Activated T-helper 17 cell treated with anti-CD3 and anti-CD28 coated beads, Interleukin-2, amount 50 U/mL, for 72 hours (primary cell): ENCODE measurements at places on chromosomes 6 and 20. TPM values are rescaled to one million over a fixed set of nuclear protein-coding genes. Genes with fewer than 3 reads are reported as not detected.

GRCh38 chr20:40160097-40160550 is 528.9 kb downstream of the MAFB start:
- no peaks in the 10 kb centered on the region for H3K27me3 ChIP-seq
- no peaks in the 10 kb centered on the region for H3K4me1 ChIP-seq
- H3K36me3 ChIP-seq, result no peaks in the 10 kb centered on the region
- no peak overlapping the region for H3K4me3 ChIP-seq
- no peak for ATAC-seq

DNA sequence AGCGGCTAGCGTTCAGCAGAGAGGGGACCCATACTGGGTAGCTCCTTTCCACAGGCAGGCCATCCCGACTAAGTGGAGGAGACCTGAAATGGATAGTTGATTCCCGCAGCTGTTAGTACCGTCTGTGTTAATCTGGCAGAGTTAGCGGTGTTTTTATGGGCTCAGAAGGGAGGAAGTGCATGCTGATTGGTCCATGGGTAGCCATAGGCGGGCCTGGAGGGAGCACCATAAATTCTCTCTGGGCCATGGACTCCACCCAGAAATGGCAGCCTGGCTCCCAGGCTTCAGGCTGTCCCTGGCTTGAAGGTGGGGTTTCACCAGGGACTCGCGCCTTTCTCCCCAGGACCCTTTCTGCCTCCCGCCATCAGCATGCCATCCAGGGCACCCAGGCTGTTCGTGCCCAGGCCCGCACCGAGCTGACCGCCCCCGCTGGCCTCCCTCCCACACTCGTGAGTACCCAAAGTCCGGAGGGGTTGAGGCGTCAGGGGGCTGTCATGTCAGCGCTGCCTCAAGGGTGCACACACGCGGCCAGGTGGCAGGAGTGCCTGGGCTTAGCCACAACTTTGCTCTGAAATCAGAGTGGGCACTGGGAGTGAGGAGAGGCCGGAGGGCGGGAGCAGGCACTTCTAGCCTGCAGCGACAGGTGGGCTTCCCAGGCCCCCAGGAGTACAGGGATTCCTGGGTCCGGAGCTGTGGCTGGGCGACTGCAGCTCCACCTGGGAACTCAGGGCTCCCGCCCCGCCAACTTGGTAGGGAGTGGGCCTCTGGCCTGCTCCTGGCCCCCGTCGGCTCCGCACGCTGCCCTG is 694.3 kb upstream of the FLRT3 start:
- H3K27ac ChIP-seq, result no peak overlapping the region
- H3K4me3 ChIP-seq, result no peak overlapping the region
- H3K27me3 ChIP-seq, result no peaks in the 10 kb centered on the region
- no peaks in the 10 kb centered on the region for H3K36me3 ChIP-seq
- no peak for ATAC-seq

DNA sequence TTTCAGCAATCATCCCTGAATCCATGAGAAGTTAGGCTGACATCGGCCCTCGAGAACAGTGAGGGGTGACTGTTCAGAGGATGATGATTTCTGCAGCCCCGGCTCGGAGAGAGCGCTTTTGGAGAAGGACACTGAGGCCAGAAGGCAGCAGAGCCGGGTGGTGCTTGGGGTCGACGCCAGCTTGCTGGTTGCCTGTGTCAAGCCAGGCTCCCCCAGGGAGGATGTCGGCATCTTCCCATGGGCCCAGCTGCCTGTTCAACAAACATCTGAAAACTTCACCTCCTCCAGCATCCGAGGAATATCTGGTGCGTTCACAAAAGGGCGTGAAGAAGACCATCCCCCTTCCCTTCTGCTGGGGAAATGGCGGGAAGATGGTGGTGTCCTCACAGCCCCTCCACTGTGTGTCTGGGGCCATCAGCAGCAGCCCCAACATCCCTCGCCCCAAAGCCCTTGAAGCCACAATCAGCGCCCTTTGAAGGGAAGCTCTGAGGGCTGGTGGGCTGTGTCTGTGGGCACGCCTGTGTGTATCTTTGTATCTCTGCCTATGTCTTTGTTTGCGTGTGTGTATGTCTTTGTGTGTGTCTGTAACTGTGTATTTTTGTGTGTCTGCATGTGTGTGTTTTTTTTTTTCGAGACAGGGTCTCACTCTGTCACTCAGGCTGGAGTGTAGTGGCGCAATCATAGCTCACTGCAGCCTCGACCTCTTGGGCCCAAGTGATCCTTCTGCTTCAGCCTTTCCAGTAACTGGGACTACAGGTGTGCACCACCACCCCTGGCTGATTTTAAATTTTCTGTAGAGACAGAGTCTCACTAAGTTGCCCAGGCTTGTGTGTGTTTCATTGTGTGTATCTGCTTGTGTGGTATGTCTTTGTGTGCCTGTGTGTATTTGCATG is 97.9 kb downstream of the SULF2 start:
- H3K36me3 ChIP-seq, result no peaks in the 10 kb centered on the region
- peaks cover 15% of the 10 kb centered on the region for H3K27me3 ChIP-seq

DNA sequence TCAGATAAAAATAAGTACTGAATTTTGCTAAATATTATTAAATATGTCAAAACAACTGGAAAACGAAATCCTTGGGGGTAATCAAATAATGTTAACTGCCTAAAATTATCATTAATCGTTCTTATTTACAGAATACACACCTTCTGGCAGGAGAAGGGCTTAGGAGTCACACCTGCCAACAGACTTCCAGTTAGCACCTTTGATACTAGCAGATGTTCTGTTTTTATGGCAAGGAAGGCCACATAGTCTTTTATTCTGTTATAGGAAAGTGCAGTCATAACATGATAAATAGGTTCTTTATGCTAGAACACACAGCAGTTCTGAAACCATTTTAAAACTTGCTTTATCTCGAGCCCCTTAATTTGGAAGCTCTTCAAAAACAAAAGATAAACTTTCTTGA is 464.1 kb downstream of the UTRN start:
- no peak overlapping the region for H3K27ac ChIP-seq
- H3K36me3 ChIP-seq, result peaks cover 58% of the 10 kb centered on the region
- no peak for ATAC-seq
- no peaks in the 10 kb centered on the region for H3K27me3 ChIP-seq
- H3K4me1 ChIP-seq, result peaks cover 6% of the 10 kb centered on the region
- H3K4me3 ChIP-seq, result no peak overlapping the region

DNA sequence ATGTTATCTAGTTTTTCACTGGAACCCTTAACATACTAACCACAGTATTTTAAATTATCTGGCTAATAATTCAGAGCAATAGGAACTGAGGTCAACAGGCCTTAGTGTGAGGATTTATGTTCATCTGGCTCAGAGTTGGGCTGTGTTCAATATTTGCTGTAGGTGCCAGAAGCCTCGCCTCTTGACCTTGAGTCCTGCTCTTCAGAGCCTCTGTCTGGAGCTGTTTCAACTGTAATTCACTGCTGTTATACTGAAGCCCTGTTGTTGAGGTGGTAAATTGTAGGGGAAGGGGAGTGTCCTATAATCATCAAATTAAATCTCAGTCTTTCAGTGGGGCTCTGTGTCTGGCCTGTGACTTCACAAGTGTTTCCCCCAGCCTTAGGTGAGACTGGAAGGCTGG is 184.4 kb downstream of the CDH26 start:
- H3K27me3 ChIP-seq, result peaks cover 3% of the 10 kb centered on the region
- H3K4me1 ChIP-seq, result no peaks in the 10 kb centered on the region

DNA sequence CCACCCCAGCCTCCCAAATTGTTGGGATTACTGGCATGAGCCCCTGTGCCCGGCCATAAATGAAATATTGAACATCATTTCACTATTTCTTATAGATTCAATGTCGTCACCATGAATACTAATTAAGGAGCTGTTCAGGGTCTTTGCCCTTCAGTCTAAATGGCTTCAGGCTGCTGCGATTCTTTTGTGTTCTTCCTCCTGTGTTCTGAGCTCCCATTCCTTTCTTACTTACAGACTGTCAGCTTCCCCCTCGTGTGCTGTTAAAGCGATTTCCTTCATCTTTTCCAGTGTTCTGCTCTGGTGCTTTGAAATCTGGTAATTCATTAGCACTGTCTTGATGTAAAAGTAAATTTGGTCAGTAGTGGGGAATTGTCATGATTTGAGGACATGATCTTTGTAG is 63.3 kb upstream of the PRDM1 start:
- no peaks in the 10 kb centered on the region for H3K36me3 ChIP-seq
- peaks cover 7% of the 10 kb centered on the region for H3K27me3 ChIP-seq
- no peak for ATAC-seq
- H3K4me3 ChIP-seq, result no peak overlapping the region
- H3K4me1 ChIP-seq, result peaks cover 10% of the 10 kb centered on the region

RHAG gene
- total RNA-seq, result not detected
